ENCODE measurements at places on chromosomes 6 and 20. TPM values are rescaled to one million over a fixed set of nuclear protein-coding genes. Genes with fewer than 3 reads are reported as not detected.

GRCh38 chr6:43953256-43953655, 174.0 kb downstream of the MRPL14 start:
- DNase-seq: no peak

GRCh38 chr6:102553214-102553613, 1159.7 kb downstream of the GRIK2 start:
- DNase-seq: no peak

DNA sequence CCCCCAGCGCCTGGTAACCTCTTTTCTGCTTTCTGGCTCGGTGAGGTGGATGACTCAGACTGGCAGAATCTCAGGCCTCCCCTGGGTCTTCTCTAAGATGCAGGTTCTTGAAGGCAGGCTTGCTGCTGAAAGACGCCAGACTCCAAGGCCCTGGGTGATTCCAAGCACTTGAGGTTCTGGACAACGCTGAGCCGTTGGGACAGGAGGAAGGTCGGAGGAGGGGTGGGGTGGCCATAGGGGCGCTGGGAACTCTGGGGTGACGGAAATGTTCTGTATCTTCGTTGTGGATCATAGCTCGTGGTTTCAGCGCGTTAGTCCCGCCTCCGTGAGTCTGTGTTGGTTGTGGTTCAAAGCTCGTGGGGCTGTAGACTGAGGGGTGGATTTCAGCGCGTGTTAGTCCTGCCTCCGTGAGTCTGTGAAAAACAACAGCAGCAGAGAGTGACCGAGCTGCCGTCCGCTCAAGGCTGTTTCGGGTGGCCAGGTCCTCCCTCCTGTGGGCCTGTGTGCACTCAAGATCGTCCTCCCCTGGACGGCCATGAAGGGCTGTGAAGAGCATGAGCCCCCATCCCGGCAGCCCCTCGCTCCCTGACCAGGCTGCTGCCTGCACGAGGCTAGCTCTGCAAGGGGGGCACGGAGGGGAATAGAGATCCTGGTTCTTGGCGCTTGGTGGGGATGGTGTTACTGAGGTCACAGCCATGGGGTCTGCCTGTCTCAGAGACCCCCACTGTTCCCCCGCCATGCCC, 7.7 kb downstream of the NTSR1 start:
- DNase-seq: no peak

GRCh38 chr20:18255526-18255925, 32.8 kb upstream of the ZNF133 start:
- no peak for DNase-seq

DNA sequence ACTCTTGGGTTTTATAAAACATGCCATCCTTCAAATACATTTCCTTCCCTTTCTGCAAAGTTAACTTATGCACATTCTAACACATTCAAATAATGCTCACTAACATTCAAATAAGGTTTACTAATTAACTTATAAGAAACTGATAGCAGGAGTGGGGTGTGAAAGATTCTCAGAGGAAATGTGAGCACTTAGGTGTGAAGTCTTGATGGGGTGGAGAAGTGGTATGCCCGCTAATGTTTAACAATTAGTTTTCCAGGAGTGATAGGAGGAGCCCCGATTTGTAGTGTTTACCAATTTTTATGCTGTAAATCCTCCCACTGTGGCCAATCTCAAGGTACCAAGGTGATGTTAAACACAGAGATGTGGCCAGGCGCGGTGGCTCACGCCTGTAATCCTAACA, 18.3 kb upstream of the DSN1 start:
- no peak for DNase-seq

DNA sequence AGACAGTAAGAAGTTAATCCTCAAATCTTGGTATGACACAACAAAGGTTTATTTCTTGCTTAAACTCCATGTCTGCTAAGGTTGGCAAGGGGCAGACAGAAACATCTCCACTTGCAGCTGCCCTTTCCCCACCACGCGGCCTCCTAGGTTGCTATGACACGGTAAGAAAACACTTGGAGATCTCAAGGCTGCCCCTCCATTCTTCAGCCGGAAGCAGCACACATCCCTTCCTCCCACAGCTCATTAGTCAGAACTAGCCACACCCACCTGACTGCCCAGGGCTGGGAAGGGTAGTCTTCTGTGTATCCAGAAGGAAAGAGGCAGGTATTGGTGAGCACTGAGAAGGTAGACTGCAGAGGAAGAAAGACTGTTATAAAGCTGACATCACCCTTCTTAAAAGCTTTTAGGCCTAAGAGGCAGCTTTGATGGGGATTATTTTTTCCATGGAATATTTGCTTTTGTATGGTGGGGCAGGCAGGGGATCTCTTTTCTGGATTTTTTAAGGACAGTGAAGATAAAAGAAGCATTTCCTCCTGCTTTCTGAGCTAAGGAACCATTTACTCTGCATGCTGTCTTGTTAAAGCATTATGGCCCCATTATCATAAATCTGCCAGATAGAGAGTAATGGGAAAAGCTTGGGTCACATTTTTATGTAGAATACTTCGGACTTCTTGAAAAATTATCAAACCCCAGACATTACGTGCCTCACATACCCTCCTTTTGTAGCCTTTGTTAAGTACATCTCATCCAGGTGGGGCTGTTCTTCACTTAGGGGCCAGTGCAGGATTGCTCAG, 41.6 kb downstream of the MRAP2 start:
- DNase-seq: no peak

CFAP61 gene
- total RNA-seq: 0.33 TPM

TSPYL1 gene
- 81.8 TPM for total RNA-seq
